ENCODE measurements at places on chromosomes 6 and 20. TPM values are rescaled to one million over a fixed set of nuclear protein-coding genes. Genes with fewer than 3 reads are reported as not detected.

SH3BGRL2 gene
- total RNA-seq = 20.0 TPM

COL9A1 gene
- 14.4 TPM for total RNA-seq

HLA-DRB5 gene
- 1.0 TPM for total RNA-seq

NOTCH4 gene
- total RNA-seq = 2.8 TPM

LINC00237 gene
- 0.69 TPM for total RNA-seq

GPLD1 gene
- 5.3 TPM for total RNA-seq

GPSM3 gene
- total RNA-seq = 6.0 TPM

CLDN20 gene
- not detected for total RNA-seq

PET117 gene
- 26.5 TPM for total RNA-seq

TMEM217 gene
- 0.60 TPM for total RNA-seq

FLRT3 gene
- total RNA-seq = 0.80 TPM

SOX18 gene
- 0.23 TPM for total RNA-seq

TCEA2 gene
- 46.3 TPM for total RNA-seq

FAM162B gene
- 3.2 TPM for total RNA-seq

CAP2 gene
- 10.0 TPM for total RNA-seq

POFUT1 gene
- total RNA-seq = 24.4 TPM

SCUBE3 gene
- 1.0 TPM for total RNA-seq

IRAK1BP1 gene
- total RNA-seq = 4.7 TPM

GSTA2 gene
- total RNA-seq = not detected

CCM2L gene
- total RNA-seq = 5.5 TPM

GTSF1L gene
- not detected for total RNA-seq

TRIM15 gene
- total RNA-seq = 0.48 TPM

MYLIP gene
- total RNA-seq = 28.2 TPM

KIAA0408 gene
- total RNA-seq = 10.8 TPM

STMND1 gene
- not detected for total RNA-seq

PTGIS gene
- total RNA-seq = 40.2 TPM

FAM229B gene
- total RNA-seq = 10.5 TPM

ZKSCAN8 gene
- 24.1 TPM for total RNA-seq

COMMD7 gene
- 48.9 TPM for total RNA-seq

EPB41L1 gene
- 42.0 TPM for total RNA-seq

XKR7 gene
- total RNA-seq = 1.8 TPM

HLA-A gene
- 226 TPM for total RNA-seq

GNRH2 gene
- total RNA-seq = 0.82 TPM
